ENCODE measurements at places on chromosomes 16 and 17.
A peak's percentile ranks its signal among the peaks of the same experiment; 100 is the strongest.

DNA sequence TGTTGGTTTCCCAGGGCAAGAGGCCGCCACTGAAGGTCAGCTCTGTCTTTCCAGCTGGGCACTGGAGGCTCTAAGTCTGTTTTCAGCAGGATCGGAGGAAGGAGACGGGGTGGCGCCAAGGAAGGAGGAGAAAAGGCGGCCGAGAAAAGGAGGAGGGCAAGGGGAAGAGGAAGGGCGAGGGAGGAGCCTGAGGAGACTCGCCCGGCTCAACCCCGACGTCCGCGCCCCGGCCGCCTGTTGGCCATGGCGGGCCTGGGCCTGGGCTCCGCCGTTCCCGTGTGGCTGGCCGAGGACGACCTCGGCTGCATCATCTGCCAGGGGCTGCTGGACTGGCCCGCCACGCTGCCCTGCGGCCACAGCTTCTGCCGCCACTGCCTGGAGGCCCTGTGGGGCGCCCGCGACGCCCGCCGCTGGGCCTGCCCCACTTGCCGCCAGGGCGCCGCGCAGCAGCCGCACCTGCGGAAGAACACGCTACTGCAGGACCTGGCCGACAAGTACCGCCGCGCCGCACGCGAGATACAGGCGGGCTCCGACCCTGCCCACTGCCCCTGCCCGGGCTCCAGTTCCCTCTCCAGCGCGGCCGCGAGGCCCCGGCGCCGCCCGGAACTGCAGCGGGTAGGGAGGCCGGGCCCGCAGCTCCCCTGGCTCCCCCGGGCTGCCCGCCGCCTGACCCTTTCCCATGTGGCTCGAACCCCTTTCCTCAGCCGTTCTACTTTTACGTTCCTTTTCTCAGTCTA is at the start of gene RNF135:
Gene RNF135 (plus strand): TSS at position 209 of the 737 bp plus-strand sequence. CDS start 35 bp downstream, at position 244.
- peak; percentile 50 for DNase-seq

- no peak for DNase-seq
These were observed 10.3 kb downstream of the KRABD2 start for GRCh38 chr17:8366231-8366630.

GRCh38 chr17:9266031-9266680 is 244.8 kb downstream of the NTN1 start:
- DNase-seq = no peak

- no peak for DNase-seq
These were observed 19.7 kb downstream of the SLC7A6 start for GRCh38 chr16:68283801-68284598.

- no peak for DNase-seq
These were observed 952 bp downstream of the CD300A start for GRCh38 chr17:74467221-74467951.

DNA sequence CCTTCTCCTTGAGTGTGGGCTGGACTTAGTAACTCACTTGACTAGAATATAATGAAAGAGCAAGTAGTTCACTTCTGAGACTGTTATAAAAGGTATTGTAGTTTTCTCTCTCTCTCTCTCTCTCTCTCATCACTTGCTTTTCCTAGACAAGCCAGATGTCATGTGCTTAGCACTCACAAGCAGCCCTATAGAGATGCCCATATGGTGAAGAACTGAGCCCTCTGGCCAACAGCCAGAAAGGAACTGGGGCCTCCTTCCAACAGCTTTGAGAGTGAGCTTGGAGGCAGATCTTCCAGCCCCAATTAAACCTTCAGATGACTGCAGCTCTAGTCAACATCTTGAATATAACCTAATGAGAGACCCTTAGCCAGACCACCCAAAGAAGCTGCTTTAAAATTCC is 440.5 kb downstream of the GRIN2A start:
- no peak for DNase-seq

- no peak for DNase-seq
These were observed 161.7 kb upstream of the FAM20A start for GRCh38 chr17:68762911-68763310.

DNA sequence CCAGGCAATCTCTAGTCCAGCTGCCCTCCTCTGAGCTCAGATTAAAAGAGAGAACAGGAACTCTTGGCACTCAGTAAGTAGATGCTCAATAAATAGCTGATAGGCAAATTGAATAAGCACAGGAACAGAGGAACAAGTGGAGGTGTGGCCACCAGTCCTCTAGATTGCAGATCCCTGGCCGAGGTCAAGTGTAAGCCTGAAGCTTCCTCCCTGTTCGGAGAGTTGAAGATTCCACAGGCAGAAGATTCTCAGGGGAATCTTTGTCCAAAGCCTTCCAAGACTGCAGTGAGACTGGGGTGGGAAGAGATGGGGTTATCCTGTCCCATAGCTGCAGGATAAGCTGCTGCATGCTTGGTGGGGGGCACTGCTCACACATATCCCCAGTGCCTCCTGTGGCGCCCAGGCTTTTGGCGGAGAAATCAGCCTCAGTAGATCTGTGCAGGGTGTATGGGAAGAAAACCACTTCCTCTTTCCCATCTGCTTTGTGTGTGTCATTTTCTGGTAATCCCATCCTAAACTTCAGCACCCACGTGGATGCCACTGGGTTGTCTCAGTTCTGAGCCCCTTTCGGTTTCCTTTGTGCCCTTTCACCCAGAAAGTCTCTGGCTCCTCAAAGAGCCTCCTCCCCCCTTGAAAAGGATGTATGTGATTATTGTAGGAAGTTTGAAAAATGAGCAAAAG is 12.1 kb downstream of the CD300A start:
- DNase-seq = no peak

DNA sequence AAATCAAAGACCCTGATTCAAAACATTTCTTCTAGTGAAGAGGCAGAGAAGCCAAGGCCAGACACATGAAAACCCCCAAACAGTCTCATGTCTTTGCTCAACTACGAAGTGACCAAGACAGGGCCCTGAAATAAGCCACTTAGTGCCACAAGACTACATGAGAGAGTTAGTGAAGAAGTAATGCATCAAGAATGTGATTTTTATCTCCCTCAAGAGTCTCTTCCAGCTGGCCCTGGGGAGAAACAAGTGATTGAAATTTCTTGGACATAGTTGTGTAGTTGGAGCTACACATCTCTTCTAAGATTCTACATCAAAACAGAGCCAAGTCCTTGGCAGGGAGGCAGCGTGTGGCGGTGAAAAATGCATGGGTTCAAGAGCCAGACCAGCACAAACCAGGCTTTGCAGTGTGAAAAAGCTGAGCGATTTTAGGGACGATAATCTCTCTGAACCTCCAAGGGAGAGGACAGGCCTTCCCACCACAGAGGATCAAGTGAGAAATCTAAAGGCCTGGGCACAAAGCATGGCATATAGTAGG is 30.6 kb downstream of the LYRM1 start:
- no peak for DNase-seq

- no peak for DNase-seq
These were observed 27.3 kb downstream of the KAT7 start for GRCh38 chr17:49815761-49816281.

DNA sequence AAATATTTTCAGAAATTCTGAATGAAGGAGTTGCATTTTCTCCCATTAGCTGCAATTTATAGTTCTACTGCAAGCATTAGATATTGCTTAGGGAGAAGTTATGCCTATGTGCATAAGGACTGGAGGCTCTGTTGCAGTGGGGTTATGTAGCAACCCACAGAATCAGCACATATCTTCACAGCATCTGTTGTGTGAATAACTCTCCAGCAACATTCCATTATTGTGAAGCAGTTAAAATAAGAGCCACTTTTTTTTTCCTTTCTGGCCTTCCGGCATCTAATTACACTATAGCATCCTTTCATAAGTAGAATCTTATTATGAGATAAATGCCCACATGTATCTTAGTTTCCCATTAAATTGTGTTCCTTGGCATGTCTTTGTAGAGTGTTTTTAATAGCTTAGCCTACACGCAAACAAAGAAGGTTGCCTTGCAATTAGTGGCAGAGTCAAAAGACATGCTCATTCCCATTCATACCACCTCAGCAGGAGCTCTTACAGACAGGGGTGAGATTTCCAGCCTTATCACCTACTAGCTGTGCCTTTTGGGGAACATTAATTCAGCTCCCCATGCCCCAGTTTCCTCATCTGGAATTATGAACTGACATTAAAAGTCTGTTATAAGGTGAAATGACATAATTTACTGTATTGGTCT is 596.0 kb upstream of the GOT2 start:
- DNase-seq = no peak

- DNase-seq = no peak
These were observed 6.2 kb upstream of the TBKBP1 start for GRCh38 chr17:47687748-47688147.

DNA sequence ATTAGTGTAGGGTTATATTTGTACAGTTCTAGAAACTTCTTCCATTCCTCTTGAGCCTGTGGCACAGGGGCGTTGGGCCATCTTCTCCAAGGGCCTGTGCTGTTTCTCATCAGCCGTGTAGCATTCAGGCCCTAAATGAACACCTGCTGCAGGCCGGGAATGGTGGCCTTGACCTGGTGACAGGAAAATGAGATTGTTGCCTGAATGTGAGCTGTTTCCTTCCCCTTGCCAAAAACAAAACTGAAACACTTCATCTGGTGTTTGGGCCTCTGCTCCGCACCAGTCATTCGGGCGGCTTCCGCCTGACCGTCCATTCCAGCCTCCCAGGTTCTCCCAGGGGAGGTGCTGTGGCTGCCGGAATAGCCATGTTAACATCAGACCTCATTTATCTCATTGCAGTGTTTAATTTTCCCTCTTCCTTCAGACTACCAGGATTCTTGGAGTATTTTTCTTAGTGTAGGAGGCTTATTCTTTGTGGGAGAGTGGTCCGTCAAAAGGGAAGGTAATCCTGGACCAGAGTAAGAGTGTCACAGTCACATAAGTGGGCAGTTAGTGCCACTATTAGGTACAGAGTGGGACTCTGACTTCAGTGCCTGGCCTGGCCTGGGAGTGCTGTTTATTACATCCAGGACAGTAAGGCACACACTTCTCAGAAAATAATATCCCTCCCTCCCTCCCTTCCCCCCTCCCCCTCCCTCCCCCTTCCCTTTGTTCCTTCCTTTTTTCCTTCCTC is 61.9 kb downstream of the WWP2 start:
- no peak for DNase-seq

DNA sequence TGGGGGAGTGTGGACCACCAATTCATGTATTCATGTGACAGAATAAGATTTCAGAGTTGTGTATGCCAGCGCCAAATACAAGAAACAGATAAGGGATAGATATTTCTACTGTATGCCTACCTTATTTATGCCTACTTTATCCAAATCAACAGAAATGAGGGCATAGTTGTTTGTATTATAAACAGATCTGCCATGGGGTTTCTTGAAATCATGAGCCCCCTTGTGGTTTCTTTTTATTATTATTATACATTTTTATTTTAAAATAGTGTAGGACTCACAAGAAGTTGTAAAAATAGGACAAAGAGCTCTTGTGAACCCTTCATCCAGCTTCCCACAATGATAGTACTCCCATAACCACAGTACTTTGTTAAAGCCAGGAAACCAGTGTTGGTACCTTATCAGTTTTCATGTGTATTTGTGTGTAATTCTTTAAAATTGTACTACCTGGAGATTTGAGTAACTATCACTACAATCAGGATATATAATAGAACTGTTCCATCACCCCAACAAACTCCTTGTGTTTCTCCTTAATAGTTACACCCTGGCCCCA is 229.4 kb downstream of the CCDC182 start:
- no peak for DNase-seq

DNA sequence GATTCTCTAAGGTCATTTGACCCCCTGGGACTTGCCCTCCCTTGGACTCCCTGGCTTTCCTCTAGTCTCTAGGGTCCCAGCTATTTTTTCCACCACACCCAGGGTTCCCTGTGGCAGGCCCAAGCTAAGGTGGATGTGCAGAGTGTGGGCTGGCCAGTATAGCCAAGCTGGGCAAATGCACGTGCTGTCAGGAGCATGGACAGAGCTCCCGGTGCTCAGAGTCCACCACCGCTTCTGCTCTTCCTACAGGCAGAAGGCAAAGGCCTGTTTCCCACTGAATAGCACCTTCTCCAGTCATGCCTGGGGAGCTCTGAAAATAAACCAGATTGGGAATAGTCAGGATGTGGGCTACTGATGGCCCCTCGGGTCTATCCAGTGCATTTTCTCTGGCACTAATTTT is 53.3 kb downstream of the GNAO1 start:
- no peak for DNase-seq

- DNase-seq = no peak
These were observed 6.0 kb downstream of the CA4 start for GRCh38 chr17:60155815-60156214.

GRCh38 chr17:61409301-61410112 is 9.9 kb downstream of the TBX2 start:
- no peak for DNase-seq

- DNase-seq = no peak
These were observed 33.4 kb upstream of the TMEM92 start for GRCh38 chr17:50240851-50241250.

DNA sequence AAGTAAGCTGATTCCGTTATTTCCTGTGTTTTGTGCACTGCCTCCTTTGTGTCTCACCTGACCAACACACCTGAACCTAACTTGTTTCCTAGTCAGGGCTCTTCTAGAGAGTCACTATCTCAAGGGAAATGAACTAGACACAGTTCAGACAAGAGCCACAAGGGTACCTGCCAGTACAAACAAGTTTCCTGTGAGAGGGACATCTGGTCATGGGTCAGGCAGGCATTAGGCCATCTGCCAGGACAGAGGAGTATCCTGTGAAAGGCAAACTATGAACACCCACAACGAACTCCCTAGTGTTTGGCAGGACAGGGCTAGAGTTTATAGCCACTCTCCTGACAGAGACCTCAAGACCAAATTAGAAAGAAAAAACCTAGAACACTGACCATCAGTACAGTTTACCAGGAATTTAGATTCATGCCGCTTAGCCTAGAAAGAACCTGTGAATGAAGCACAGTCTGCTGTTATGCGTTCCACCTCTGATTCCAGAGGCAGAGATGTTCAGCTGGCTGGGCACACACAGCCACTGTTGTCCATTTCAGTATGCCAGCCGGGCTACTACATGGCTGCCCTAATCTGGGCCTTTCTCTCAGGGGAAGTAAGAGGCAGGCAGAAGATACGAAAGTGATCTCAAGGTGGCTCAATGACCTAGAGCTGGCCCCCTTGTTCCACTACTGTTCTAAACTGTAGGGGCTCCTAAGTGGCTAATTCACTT is 20.7 kb upstream of the GLG1 start:
- no peak for DNase-seq

DNA sequence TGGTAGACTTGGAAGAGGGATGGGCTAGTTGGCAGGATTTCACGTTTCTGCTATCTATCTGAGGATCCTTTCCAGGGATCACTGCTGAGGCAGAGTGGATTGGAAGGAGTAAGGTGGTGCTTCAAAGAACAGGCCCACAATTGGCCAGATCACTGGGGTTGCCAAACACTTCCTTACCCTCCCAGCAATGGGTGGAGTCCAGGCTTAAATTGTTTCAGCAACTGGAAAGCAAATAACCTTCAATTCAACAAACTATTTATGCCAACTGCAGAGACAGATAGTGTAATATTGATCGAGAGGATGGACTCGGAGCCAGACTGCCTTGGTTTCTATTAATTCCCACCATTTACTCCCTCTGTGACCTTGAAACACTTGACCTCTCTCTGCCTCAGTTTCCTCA is 2.1 kb downstream of the ARRB2 start:
- no peak for DNase-seq

Measured in activated CD8-positive, alpha-beta memory T cell treated with anti-CD3 and anti-CD28 coated beads for 48 hours (primary cell).